Posterior vena cava (tissue), 2 donors: ENCODE measurements at places on chromosomes 1 and 21.

- peak; percentile 89 for DNase-seq
Observed at GRCh38 chr1:109425391-109426280, 612 bp downstream of the PSMA5 start.

GRCh38 chr1:234865171-234866006 is 255.4 kb upstream of the IRF2BP2 start:
- no peak for DNase-seq

DNA sequence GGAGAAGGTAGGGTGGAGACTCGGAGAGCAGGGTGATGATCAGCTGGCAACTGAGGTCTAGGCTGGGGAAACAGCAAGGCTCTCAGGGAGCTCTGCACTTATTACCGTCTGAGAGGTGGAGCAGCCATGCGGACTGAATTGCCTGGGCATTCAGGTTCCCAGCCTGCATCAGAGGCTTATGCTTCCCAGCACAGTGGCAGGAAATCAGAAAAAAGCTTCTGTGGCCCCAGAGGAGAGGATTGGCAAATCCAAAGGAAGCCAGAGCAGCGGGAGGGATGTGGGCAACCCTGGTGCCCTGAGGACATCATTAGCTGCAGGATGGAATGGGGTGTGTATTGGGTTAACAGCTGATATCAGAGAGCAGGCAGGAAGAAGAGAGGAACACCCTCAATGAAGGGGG is 374.1 kb upstream of the POU3F1 start:
- no peak for DNase-seq

DNA sequence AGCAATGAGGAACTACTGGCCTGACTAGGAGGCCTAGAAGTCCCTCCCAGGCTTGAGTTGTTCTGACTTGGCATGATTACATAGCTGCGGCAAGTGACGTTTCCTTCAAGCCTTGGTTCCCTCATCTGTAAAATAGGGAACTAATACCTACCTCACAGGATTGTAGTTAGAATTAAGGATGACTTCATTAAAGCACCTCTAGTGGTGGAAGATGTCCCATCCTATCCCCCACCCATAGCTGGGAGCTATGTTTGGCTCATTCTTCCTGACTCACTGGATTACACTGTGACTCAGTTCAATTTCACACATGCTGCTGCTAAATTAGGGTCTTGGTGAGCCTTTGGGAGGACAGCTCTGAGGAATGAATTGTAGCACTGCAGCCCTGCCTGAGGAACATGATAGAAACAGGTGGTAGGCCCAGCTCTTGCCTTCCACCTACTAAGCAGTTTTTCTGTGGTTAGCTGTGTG is 6.0 kb upstream of the SHISA4 start:
- DNase-seq, result no peak

DNA sequence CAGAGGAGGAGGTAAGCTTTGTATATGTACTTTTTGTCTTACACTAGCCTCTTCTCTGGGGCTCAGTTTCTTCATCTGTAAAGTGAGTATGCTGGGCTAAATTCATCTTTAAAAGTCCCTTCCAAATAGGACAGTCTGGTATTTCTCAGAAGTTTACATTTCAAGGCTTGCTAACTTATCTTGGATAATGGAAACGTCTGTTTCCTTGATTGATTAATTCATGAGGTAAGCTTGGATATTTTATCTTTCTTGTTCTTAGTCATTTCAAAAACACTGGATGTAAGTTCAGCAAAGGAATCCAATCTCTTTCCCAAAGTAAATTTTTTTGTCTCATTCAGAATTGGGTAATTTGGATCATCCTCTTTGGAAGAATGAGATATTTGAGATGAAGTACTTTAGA is 111.0 kb downstream of the EDEM3 start:
- no peak for DNase-seq

DNA sequence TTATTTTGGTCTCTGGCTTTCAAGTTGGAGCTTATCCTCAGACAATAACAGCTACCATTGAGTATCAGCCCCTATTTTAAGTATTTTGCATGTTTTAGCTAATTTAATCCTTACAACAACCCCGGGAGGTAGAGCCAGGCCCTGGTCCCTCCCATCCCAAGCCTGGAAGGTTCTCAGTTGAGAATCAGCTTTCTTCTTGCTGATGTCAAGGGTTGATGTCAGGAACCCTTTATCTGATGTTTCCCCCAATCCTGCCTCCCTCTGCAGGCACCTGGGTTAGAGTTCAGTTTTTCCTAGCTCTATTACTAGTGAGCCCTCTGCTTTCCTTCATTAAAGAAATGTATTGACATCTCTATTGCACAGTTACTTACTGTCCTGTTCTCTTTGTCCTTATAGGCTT is 3.6 kb upstream of the SVBP start:
- no peak for DNase-seq
